ENCODE measurements at places on chromosomes 11 and 22.

DNA sequence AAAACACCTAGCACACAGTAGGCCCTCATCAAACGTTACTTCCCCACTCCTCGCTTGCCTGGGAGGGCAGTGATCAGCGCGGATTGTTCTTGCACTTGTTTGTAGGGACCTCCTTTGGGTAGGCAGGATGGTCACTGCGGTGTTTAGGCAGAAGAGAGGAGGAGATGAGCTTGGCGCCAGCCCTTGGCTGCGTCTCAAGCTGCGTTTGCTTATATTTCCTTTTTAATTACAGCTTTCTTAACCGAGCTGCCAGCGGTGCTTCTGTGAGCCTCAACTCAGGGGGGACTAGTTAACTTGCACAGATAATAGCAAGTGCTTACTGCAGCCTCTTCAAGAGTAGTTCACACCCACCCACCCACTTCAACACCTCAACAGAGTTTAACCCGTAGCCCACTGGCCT, 15.1 kb downstream of the IFT27 start:
- DNase-seq: no peak

DNA sequence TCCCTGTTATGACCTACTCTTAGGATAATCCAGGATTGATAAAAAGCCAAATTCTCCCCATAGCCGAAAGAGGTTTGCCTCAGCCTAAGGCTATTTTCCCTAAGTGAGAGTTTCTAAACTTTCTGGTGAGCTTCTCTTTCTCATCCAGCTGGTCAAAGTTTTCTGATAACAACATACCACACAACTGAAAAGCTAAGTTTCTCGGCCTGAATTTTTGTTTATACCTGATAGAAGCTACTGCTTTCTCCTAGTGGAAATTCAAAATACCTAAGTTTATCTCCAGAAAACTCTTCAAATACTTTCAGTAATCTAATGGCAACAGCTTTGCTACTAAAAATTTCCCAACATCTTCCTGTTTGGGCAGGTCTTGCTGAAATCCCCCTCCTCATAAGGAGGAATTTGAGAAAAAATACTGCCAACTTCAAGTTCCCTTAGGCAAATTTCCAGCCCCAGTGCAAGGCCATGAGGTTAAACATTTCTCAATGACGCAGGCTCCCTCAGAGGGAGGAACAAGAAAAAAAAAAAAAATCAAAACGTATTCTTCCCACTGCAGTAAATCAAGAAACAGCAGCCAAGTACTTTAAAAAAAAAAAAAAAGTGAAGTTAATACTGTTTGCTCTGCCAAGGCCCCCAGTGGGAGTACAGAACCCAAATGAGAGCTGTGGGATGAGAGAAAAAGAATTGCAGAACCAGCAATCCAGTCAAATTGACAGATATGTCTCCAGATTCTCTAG, 127.0 kb downstream of the MRTFA start:
- no peak for DNase-seq

GRCh38 chr22:47645450-47645914, 883.0 kb downstream of the TBC1D22A start:
- no peak for DNase-seq

- peak; percentile 86 for DNase-seq
These were observed 3.7 kb upstream of the MUC5AC start for GRCh38 chr11:1153951-1154493.

GRCh38 chr11:22807855-22808570, 21.6 kb downstream of the SVIP start:
- no peak for DNase-seq

DNA sequence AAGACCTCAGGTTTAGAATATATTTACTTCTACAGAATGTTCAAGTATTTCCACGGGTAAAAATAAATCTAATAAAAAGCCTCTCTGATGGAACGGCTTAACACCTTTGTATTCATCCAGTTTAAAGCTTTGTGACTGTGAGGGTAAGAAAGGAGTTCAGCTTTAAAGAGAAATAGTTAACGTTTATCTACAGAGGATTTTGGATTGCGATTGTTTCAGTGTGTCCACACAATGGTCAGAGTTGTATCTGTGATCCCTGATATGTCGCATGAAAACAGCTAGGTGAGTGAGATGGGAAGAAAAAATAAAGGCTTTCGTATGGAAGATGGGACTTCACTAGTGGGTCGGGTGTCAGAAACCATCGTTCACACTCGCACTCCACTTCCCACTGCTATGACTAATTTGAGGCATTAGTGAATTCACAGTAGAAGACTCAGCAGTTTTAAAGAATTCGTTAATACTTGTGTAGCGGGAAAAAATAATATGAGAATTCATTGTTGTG, 1.6 kb downstream of the APLP2 start:
- peak; percentile 24 for DNase-seq

DNA sequence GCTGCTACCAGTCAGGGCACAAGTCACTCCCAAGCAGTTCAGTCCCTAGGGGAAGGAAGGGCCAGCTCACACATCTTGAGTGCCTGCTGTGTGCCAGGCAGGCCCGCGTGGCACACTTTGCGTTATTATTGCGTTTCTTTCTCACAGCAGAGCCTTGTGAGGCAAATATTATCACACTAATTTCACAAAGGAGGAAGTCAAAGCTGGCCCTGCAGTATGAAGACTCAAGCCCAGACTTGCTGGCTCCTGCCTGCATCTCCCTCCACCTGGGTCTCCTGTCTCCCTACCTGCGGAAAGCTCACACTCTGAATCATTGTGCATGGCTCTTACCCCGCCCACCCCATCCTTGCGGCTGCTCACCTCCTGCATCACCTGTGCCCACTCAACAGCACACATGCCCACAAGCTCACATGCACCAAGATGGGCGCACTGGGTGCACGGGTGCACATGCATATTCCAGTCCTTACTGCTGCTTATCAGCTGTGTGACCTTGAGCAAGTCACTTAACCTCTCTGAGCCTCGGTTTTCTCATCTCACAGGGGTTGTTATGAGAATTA, 31.7 kb upstream of the P2RY2 start:
- DNase-seq: no peak
